Pulmonary artery endothelial cell (primary cell): ENCODE measurements at places on chromosomes 7 and 10. TPM values are rescaled to one million over a fixed set of nuclear protein-coding genes. Genes with fewer than 3 reads are reported as not detected.

- DNase-seq, result no peak
Measured at GRCh38 chr10:113856563-113856962, 2.1 kb downstream of the NHLRC2 start.

- DNase-seq, result no peak
Measured at GRCh38 chr10:124245806-124246440, 152.5 kb upstream of the CHST15 start.

CALHM1 gene
- not detected in 2 replicates for total RNA-seq

- no peak for DNase-seq
Measured at GRCh38 chr7:44824894-44825526, 22.9 kb downstream of the H2AZ2 start.

DNA sequence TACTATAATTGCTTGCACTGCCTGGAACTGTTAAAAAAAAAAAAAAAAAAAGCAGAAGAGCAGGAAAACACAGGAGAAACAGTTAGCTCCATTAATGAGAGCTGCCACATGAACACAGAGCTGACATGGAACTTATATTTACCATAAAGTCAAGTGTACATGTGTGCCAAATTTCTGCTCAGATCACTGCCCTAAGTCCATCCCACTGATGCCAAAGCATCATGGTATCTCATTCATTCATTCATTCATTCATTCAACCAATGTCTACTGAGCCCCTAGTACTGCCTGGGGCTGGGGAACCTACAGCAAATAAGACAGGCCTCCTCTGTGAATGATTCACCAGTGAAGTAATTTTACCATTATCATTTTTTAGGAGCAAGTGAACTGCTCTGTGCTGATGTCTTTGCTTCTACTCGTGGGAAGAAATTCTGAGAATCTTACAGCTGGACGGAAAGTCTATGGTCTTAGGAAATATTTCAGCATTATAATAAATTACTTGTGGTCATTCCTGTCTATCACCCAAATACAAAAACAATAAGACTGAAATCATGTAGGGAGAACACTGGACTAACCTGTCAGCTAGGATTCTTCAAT, 58.8 kb upstream of the ABLIM1 start:
- DNase-seq, result no peak

TEX47 gene
- not detected in 2 replicates for total RNA-seq

FANK1 gene
- total RNA-seq, result 0.95 and 1.4 TPM in 2 replicates

DNA sequence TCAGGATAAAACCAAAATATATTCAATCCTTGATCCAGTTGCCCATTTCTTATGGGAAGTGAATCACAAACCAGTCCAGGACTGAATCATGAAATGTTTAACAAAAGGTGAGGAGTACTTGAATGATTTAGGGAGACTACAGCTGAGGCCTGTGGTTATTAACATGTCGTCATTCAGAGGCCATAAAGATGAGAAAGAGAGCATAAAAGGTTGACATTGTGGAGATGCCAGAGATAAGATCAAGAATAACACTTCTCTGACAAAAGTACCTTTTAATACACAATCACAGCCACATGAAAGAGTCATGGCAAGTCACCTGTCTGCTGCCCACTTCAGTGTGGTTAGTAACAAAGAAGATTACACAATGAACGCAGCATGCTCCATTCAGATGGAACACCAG, 1195.7 kb upstream of the SORCS1 start:
- DNase-seq, result no peak

GRCh38 chr7:157097569-157097968, 41.2 kb upstream of the UBE3C start:
- DNase-seq, result no peak

DNA sequence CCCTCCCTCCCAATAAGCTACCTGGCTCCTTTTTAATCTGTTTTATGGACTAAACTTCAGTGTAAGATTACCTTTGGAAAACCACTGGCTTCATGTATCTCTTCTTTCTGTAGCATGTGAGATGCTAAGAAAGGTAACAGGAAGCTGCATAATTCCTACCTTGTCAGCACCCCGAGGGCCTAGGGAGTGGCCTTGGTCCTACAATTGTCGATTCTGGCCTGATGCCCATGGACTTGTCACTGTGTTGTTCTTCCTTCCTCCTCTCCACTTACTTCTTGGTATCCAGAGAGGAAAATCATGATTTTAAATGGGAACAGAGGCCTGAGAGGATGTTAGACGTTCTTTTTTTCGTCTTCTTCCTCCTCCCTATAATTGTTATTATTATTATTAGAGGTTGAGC, 42.9 kb upstream of the PDZD8 start:
- DNase-seq, result no peak

FHIP2A gene
- 19.0 and 19.9 TPM in 2 replicates for total RNA-seq

DNA sequence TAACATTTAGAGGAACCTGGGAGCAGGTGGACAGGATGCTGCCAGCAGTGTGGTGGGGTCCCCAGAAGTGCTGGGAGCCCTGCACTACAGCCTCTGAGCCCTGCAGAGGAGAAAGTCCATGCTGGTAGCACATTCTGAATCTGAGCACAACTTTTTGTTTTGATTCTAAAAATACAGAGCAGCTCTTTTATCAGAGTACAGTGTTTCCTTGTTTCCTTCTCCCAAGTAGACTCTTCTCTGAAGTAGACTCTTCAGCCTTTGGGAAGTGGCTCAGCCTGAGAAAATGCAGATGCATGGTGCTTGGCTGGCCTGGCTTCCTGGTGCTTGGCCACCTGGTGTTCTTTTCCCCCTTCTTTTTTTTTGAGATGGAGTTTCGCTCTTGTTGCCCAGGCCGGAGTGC, 9.1 kb downstream of the ADCY1 start:
- DNase-seq, result no peak

SMO gene
- 2.4 and 5.0 TPM in 2 replicates for total RNA-seq

- DNase-seq, result no peak
Measured at GRCh38 chr10:118273662-118274061, 68.5 kb downstream of the FAM204A start.
